ENCODE measurements at places on chromosomes 5 and 9.

GRCh38 chr5:123937230-123937629, 425.3 kb downstream of the CSNK1G3 start:
- DNase-seq, result no peak

DNA sequence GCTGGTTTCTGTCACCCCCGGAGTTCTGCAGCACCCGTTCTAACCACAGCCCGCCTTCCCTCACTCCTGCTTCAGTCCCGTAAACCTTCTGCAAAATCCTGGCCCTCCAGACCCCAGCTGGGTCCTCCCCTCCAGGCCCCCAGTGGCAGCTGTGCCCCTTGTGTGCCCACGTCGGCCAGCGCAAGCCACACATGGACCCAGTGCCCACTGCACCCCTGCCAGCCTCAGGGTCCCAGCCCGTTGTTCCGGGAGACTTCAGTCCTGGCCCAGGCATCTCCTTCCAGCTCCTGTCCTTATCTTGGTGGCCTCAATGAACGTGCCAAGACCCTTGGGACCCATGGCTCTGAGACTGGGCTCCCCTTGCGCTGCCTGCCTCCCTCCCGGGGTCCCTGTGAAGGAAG, 43.2 kb downstream of the EXD3 start:
- DNase-seq, result no peak

- no peak for DNase-seq
Observed at GRCh38 chr5:72245546-72245945, 74.5 kb downstream of the MRPS27 start.

DNA sequence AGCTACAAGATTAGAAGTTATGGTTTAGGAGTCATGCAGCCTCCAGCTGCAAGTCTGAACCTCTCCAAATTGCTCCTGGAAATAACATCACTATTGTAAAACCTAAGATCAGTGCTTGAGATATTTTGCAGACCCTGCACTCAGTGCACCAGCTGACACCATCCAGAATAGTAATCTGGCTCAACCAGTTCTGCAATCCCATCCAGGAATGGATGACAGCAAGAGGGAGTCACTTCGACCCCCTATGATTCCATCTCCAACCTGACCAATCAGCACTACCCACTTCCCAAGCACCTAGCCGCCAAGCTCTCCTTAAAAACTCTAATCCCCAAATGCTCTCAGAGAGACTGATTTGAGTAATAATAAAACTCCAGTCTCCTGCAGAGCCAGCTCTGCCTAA, 37.9 kb upstream of the NR4A3 start:
- DNase-seq, result no peak

DNA sequence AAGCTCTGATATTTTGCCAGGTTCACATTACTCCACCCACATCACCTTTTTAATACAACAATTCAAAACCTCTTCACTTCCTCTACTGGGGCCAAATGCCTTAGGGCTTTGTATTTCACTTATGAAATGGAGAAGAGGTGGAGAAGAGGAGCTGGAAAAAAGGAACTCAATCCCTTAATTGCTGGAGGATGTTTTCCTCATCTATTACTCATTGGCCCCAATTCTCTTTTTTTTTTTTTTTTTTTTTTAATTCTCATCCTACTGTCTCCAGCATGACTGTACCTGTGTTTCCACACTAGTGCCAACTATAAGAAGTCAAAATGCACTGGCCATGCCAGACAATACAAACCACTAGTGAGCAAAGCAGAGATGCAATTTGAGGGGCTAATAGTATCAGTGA, 20.9 kb downstream of the FAM13B start:
- DNase-seq, result no peak

- no peak for DNase-seq
Observed at GRCh38 chr9:91908293-91908623, 41.8 kb downstream of the ROR2 start.

DNA sequence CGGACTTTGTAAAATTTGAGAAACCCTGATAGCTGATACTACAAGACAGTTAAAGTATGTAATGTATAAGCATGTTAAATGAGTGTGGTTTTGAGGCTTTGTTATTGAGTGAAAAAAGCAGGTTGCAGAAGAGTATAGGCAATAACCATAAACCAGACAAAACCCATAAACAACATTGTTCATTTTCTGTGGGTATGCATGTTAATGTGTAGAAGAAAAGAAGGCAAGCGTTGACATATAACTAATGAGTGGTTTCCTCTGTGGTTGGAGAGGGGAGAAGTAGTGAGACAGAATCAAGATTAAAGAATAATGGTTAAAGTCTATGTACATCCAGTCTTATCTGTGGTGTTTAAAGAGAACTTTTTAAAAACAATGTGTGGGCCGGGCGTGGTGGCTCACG, 26.2 kb downstream of the RAD23B start:
- DNase-seq, result no peak

- no peak for DNase-seq
Observed at GRCh38 chr9:135230817-135231520, 143.5 kb downstream of the OLFM1 start.

GRCh38 chr9:111926421-111926875, 29.8 kb downstream of the UGCG start:
- DNase-seq, result peak; percentile 30

- DNase-seq, result no peak
Observed at GRCh38 chr9:12640016-12640587, 53.1 kb upstream of the TYRP1 start.

DNA sequence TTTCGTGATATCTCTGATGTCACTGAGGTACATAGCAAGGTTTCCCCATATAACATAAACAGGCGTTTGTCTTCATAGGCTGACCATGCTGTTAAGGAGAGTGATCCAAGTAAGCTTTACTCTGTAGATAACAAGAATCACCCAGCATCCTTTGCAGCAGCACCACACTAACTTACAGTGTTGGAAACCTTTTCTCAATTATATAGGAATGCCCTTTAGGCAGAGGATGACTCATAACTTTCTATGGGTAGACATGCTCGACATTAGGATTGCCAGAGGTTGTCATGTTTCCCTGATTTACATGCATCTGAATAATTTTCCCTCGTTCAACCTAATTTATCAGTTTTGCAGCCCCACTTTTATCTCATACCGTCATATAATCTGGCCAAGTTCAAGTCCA, 870.0 kb upstream of the CDH9 start:
- no peak for DNase-seq

GRCh38 chr9:89528540-89528939, 30.6 kb upstream of the SEMA4D start:
- DNase-seq, result no peak

DNA sequence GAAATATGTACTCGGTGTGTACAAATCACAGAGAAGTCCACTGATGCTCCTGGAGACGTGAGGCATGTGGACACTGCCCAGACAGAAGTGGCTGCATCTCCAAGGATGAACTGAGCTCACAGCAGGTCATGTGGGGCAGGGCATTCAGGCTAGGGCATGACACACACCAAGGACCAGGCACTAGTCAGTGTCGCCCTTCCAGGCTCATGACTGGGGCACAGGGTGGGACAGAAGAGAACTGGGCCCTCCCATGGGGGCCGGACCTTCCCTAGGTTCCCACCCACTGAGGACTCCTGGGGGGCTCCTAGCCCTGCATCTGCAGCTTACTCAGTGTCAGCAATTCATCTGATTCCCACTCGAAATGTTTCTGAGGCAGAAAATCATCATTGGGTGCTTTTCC, 256.8 kb upstream of the IRX4 start:
- no peak for DNase-seq

- DNase-seq, result no peak
Observed at GRCh38 chr9:107281922-107282667, 984 bp upstream of the RAD23B start.

DNA sequence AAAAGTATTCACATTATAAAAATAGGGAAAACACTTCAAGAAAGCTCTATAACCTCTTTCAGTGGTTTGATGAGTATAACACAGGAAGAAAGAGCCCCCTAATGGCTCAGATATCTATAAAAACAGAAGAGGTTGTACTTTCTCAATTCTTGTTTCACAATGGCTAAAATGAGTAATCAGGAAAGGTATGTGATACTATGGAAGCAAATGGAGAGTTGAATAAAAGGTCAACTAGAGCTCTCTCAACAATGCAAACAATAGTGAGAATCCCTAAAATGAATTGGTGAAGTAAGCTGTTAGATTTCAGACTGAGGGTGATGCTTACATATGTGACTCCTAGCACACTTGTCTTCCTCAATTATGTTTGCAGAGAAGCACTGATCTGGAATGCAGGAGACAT, 584.6 kb upstream of the CDH18 start:
- DNase-seq, result no peak

DNA sequence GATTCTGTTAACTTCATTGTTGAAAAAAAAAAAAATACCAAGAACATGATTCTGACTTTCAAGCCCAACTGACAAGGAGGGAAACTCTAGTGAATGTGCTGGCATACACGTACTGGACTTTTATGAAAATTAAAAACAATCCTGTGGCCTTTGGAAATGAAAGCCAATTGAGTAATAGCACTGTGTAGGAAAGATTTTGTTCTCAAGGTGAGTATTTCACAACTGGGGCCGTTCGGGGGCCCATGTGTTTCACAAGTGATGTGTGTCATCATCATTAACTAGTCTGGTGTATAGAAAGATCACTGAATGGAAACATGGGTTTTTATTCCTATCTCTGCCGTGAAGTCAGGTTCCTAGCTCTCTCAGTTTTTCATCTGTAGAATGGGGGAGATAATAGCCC, 605.0 kb upstream of the CLINT1 start:
- DNase-seq, result peak; percentile 26

- no peak for DNase-seq
Observed at GRCh38 chr5:59795141-59795540, 98.4 kb downstream of the PDE4D start.

- DNase-seq, result no peak
Observed at GRCh38 chr5:56607551-56607950, 207.8 kb upstream of the MAP3K1 start.
